ENCODE measurements at places on chromosomes 3 and 15.

DNA sequence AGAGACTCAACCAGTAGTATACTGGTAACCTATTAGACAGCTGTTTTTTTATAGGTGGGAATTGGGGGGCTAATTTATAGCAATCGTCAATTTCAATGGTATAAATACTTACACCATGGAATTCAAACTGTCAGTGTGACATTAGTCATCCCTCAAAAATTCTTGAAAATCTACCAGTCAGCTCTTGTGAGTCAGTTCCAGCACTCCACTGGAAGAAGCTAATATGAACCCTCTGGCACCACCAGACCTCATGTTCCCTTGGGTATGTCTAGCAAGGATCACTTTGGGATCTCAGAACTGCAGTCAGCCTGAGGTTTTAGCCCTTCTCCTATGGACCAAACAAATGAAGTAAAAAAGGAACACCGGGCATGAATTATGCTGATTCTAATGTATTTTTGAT, 11.8 kb upstream of the UACA start:
- DNase-seq: no peak

DNA sequence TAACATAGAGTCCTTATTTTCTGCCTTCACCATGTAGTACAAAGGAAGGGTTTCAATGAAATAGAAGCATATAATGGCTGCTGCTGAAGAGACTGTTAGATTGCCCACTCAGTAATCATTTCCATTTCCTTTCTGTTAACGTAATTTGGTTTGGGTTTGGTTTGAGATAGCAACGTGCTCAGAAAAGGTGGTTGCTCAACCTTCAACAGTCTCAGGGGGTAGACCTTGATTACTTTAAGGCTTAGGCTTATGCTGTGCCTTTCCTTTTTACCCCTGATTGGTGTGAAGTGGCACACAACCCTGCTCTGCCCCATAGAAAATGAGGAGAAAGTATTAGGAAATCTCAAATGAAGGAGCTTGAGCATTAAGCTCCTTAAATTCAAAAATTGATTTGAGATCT, 163.7 kb upstream of the TP63 start:
- DNase-seq: no peak

GRCh38 chr3:88480822-88481221, 331.1 kb downstream of the C3orf38 start:
- no peak for DNase-seq

DNA sequence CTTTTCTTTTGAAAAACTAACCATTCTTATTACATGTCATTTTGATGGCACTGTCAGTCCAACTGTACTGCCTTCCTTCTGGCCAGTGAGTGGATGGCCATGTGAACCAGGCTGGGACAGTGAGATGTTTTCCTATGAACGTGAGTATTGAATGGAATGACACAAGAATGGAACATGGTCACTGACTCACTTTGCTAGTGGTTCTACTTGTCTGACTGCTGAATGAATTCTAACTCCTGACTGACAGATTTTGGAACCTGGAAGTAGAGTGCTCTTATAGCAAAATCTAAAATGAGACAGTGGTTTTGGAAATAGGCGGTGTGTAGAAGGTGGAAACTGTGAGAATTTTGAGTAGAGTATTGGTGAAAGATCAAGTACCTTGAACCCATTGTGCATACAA, 606.9 kb upstream of the KCNMB2 start:
- no peak for DNase-seq

DNA sequence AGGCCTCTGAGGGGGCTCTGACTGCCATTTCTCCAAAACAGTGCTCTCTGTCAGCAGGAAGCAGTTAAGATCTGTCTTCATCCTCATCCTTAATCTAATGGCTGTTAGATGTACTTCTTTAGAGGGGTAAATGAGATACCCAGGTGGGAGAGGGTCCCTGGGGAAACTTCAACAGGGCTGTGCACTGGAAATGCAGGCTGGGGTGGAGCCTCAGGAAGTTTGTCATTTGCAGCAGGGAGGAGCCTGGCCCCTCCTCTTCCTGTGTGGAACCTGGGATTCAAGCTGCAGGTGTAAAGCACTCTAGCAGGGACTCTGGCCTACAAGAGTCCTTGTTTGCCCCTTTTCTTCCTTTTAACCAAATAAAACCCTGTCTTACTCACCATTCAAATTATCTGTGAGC, 1173.6 kb downstream of the OTOL1 start:
- no peak for DNase-seq

All from memory B cell (primary cell).